Omental fat pad (tissue), 4 donors: ENCODE measurements at places on chromosomes 5 and 9.

DNA sequence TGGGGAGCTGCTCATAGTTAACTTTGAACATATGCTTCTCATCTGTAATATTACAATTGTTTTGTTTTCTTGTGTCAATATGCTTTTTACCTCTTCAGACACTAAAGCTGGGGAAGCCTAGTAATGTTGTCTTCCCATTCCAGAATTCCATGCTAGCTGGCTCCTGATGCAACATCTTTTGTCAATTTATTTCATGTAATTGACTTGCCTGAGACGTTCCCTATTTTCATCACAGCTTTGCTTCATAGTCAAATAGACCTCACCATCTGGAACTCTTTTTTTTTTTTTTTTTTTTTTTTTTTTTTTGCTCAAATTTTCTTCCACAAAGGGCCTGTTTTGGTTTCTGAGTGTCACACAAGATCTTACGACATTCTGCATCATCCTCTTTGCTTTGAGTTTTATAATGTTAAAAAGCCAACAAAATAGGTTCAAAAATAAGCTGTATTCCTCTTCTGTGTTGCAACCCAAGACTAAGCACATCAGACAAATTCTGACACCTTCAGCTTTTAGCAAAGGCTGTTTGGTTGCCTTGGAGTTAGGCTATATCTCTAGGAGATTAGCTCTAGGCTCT is 235.2 kb downstream of the NR3C1 start:
- no peak for DNase-seq

DNA sequence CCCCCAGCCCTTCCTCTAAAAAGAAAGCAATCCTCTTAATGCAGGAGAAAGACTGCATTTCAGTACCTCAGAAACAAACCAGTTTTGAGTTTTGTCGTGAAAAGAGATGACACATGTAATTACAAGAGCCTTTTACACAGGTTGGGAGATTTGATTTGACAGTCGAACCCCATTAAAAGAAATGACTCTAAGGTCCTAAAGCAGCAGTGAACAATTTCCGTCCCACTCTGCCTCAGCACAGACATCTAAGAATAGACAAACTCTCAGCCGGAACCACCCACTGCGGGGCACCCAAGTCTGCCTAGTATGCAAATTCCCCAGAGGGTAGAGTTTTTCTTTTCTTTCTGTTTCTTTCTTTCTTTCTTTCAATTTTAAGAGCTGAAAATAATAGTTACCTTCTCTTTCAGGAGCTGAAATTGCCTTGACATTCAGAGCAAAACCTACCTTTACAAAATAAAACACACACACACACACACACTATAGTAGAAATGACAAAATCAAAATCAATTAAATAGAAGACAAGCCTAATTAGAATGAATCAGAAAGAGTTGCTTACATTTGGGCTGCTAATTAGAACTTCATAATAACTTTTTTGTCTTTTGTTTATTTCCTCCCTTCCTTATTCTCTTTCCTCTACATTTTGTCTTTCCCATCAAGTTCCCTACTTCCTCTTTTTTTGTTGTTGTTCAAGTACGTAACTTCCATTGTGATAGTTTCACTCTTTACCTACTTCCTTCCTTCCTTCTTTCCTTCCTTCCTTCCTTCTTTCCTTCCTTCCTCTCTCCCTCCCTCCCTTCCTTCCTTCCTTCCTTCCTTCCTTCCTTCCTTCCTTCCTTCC is 65.1 kb downstream of the BASP1 start:
- no peak for DNase-seq

DNA sequence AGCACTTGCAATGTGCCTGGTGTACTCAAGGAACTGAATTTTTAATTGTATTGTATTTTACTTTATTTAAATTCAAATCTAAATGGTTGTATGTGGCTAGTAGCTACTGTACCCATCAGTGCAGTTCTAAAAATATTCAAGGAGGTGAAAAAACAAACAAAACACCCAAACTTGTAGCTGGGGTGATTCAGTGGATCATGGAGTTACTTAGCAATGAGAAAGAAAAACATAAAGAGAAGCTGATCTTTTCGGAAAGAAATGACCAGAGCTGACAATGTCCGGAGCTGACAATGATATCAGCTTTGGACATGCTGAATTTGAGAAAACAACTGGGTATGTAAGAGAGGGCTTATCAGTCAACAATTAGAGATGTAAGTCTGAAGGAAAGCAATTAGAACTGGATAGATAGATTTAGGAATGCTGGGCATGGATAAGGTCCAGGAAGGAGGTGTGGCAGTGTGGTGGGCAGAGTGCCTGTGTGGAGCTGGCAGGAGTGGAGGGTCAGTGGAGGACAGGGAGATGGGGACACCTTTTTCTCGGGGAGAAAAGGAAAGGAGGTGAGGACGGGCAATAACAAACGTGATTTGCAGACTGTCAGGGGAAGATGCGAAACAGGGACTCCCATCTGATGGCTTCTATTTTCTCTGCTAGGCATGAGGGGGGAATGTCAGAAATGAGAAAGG is 113.2 kb downstream of the DCP2 start:
- no peak for DNase-seq

- no peak for DNase-seq
These were observed 70.9 kb downstream of the TLE4 start for GRCh38 chr9:79642671-79643070.

DNA sequence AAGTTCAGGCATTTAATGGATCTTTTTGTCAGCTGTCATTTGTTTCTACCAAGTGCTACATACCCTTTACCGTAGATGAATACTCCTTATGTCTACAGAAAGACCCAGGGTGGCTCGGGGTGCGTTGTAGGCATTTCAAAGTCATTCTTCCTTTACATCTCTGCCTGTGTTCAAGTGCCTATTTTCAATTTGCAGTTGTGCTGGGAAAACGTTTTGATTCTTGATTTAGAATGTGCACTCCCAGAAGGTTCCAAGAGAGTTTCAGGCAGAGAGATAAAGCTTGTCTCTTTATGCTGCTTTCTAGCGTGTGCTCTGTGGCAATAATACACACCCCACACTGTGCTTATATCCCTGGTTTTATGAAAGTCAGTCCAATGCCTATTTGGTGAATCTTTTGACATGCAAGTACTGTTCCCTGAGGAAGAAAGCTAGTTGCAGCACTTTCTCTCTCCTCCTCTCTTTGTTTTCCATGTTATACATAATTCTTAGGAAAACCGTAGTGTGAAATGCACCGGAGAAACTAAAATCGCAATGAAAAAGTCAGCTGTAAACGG is 828.1 kb upstream of the ZNF608 start:
- no peak for DNase-seq

- no peak for DNase-seq
These were observed 12.6 kb downstream of the LRSAM1 start for GRCh38 chr9:127463911-127464310.

DNA sequence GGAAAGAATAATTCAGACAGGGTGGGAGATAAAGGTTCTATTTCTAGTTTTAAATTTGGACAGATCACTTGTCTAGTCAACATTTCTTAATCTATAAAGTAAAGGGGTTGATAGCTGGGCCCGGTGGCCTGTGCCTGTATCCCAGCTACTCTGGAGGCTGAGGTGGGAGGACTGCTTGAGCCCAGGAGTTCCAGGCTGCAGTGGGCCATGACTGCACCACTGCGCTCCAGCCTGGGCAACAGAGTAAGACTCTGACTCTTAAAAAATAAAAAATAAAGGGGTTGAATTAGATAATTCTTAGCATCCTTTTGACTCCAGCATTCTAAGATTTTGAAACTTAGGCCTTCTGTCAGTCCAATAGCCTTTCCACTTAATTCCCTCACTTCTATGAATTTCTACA is 10.8 kb downstream of the DIAPH1 start:
- no peak for DNase-seq

DNA sequence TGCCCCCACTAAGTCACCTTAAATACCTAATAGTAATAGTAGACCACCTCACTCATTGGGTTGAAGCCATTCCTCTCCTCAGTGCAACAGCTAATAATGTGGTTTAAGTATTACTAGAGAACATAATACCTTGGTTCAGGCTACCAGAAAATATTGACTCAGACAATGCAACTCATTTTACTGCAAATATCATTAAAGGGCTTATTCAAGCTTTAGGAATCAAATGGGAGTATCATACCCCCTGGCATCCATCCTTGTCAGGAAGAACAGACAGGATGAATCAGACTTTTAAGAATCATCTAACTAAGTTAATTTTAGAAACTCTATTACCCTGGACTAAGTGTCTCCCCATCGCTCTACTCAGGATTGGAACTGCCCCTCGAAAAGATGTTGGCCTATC is 6.8 kb upstream of the RNF180 start:
- DNase-seq, result no peak

- peak; percentile 51 for DNase-seq
These were observed 485 bp downstream of the TGFBR1 start for GRCh38 chr9:99105152-99106043.

- DNase-seq, result no peak
These were observed 10.3 kb downstream of the TTC23L start for GRCh38 chr5:34849253-34849652.

DNA sequence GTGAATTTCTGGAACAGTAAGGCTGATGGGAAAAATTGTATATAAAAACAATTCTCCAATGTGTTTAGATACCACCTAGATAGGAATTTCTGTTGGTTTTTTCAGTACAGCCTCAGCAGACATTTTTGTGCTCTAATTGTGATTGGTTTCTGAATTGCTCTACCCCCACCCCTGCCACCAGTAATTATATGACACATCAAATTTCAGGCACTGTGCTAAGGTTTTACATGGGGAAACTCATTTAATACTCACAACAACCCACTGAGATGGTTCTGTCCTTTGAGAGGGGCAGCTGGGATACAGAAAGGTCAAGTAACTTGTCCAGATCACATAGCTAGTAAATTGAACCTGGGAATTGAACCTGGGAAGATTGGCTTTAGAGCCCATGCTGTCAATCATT is 288.0 kb downstream of the ARHGEF28 start:
- no peak for DNase-seq

- no peak for DNase-seq
These were observed 20.0 kb upstream of the RUFY1 start for GRCh38 chr5:179530069-179530998.

- peak; percentile 97 for DNase-seq
These were observed 21.7 kb upstream of the NANS start for GRCh38 chr9:98034593-98035546.
